Left renal cortex interstitium (tissue), 4 donors: ENCODE measurements at places on chromosomes 5 and 9.

DNA sequence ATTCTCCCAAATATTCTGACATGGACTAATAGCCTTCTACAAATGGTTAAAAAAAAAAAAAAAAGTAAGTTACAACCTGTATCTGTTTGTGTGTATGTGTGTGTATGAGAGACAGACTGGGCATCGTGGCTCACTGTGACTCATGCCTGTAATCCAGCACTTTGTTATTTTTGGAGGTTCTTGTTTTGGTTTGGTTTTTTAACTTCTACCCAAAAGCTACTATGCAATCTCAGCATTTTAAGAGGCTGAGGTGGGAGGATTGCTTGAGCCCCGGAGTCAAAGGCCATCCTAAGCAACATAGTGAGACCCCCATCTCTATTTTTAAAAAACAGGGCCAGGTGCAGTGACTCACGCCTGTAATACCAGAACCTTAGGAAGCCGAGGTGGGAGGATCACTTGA lies 17.6 kb upstream of the HAVCR1 start:
- no peak for DNase-seq

DNA sequence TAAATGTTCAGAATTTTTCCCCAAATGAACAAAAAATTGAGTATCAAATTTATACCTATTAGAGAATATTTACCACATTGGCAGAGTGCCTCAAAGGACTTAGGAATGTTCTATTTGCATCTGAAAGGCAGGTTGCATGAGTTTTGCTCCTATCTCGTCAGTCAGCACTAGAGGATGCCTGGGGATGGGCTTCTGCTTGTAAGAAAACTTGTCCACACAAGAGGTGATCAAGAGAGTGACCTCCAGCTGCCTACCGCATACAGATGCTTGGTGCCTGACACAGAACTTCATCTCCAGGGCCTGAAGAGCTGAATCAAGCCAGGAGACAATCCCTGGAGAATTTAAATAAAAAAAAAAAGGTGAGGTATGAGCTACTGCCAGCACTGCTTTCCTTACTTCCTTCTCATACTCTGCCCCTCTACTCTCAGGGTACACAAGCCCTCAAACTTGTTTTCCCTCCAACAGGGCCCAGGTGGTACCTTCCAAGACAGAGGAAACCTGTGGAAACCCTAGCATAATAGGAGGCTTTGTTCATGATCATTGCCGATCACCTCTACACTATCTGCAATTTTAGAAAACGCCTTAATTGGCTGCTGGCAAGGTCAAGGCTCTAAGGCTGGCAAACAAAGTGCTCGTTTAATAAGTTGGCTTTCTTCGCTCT lies 166.6 kb downstream of the ELAVL2 start:
- DNase-seq: no peak

DNA sequence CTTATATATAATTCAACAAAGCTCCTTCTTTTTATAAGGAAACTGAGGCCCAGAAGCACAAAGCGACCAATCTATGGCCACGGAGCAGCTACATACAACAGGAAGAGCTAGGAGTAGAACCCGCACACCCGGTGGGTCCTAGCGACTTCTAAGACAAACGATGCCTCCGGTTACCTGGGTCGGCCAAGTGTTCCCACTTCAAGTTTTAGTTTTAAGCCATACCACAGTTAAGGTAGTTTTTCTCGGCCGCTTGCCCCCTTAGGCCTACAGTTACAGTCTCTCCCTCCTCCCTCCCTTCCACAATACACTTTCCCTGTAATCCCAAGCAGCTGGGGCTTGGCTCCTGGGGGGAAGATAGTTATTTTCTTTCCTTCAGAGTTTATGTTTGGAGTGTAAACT lies 533 bp downstream of the SREK1IP1 start:
- no peak for DNase-seq

DNA sequence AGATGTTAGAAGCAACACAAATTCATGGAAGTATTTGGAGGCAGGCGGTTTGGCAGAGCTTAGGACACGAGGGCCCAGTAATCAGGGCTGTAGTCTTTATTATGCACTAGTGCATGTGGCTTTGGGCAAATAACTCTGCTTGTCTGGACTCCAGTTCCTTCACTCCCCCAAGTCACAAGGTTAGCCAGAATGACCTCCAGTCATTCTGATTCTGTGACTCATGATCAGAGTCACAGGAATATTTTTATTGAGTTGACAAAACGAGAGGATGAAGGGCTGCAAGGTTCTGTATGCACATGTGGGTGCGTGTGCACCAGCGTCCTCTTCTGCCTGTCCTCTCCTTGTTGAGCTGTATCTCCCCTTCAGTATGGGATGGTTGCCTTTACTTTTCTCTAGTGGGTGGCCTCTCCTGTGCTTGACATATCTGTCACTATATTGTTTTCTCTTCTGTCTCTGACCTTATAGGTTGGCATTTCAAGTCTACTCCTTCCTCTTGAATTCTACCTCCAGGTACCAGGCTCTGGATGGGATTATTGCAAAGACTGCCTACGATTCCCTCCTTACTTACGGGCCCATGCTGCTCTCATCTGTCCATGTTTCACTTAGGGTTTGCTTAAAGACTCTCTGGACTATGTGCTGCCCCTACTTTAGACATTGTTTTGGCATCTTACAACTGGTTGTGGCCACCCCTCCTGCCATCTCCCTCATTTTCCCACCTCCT lies 94.6 kb downstream of the KDM4C start:
- no peak for DNase-seq

DNA sequence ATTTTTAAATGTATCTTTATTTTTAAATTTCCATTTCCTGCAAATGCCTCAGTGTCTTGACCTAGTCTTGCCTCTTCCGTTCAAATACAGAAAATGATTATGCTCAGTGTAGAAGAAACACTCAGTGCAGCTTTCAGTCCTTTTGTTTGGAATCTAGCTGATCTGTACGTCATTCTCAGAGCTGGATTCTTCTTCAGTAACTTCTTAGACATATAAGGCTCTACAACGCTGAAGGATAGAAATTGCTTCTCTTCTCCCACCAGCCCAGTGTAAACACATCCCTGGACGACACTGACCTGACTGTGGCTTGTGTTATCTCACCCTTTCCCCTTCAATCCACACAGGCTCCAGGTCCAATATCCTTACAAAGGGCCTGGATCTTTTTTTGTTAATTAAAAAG lies 3.2 kb upstream of the ALDH1B1 start:
- DNase-seq: no peak

- DNase-seq: no peak
Measured at GRCh38 chr9:14321517-14322130, 7.7 kb upstream of the NFIB start.

DNA sequence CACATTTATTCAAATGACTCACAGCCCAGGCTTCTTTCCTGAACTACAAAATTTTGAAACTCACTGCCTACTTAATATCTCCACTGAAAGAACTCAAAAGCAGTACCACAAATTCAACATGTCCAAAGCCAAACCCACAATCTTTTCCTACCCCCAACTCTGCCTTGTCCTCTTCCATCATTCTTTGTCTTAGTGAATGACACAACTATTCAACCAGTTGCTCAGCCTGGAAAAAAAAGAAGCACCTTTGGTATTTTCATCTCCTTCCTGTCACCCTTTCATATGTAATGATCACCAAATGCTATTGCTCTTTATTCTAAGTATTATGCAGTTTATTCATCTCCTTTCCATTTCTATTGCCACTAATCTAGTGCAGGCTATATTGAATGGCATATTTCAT lies 216.3 kb downstream of the TMEM232 start:
- no peak for DNase-seq

- no peak for DNase-seq
Measured at GRCh38 chr5:152097128-152097527, 172.5 kb upstream of the GLRA1 start.

DNA sequence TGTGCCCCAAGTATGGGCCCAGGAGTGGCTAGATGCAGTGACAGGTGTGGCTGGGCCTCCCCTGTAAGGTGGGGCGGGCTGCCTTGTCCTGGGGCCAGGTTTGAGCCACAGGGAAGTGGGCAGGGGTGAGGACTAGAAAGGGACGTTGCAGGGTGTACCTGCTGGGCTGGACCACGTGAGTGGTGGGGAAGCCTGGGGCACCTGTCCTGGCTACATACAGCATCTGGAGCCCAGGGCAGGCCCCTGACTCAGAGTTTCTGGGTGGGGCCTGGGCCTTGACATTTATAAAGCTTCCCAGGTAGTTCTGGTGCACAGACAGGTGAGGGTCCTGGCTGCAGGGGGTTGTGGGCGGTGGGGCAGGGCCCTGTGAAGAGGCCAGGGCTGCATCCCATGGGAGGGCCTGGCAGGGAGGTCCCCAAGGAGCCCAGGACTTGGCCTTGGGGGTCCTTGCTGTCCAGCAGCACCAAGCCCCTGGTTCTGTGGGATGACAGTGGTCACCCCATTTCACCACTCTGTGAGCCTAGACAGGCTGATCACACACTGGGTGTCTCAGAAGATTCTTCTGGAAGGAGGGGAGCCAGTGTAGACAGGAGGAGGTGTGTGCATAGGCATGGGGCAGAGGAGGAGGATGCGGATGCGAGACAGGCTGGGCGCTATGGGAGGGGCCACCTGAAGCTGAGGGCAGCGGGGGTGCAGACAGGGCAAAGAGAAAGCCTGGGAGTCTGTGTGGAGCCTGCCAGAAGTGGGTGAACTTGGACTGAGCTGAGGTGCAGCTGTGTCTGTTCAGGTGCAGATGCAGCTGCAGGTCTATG lies 94.0 kb downstream of the PHF2 start:
- DNase-seq: no peak

- DNase-seq: no peak
Measured at GRCh38 chr9:112261133-112261532, 72.3 kb downstream of the PTBP3 start.

- DNase-seq: no peak
Measured at GRCh38 chr9:16126042-16126441, 573.2 kb downstream of the CCDC171 start.
